ENCODE measurements at places on chromosomes 2 and 18.

DNA sequence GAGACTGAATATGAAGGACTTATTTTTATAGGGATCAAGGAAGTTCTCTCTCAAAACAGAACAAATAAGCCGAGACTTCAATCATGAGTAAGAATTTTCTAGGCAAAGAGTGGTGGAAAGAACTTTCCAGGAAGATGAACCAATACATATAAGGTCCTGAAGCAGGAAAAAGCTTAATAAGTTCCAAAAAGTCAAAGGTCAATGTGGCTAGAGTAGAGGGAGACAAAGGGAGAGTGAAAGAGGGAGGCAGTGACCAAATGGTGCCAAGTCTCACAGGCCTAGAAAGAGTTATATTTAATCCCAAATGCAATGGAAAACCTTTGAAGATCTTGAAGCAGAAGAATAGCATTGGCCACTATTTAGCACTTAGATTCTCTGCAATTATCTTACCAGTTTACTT is 56.0 kb downstream of the PDE11A start:
- no peak overlapping the region for H3K27ac ChIP-seq
- H3K36me3 ChIP-seq: no peaks in the 10 kb centered on the region
- H3K27me3 ChIP-seq: no peaks in the 10 kb centered on the region
- H3K4me3 ChIP-seq: no peak overlapping the region

GRCh38 chr2:10339647-10340592 is 37.2 kb downstream of the HPCAL1 start:
- H3K4me1 ChIP-seq: peaks cover 4% of the 10 kb centered on the region
- no peaks in the 10 kb centered on the region for H3K36me3 ChIP-seq
- no peak for DNase-seq
- no peak overlapping the region for H3K27ac ChIP-seq

DNA sequence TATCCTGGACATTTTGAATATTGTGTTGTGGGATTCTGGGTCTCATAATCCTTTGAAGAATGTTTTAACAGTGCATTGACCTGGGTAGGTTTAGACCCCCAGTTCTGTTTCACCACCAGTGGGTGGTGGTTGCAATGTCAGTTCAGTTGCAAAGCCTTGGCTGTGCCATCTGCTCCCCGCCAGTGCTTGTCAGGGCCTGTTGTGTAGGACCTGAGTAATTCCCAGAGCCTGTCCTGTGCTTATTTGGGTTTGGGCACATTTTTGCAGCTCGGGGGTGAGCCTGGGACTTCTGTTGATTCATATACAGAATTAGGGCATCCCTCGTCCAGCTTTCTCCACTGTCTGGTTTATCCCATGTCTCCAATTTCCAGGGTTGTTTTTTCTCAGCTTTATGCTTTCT is 24.8 kb downstream of the ATP9B start:
- no peaks in the 10 kb centered on the region for H3K27me3 ChIP-seq
- H3K4me1 ChIP-seq: no peaks in the 10 kb centered on the region
- no peak overlapping the region for H3K27ac ChIP-seq
- no peaks in the 10 kb centered on the region for H3K36me3 ChIP-seq

DNA sequence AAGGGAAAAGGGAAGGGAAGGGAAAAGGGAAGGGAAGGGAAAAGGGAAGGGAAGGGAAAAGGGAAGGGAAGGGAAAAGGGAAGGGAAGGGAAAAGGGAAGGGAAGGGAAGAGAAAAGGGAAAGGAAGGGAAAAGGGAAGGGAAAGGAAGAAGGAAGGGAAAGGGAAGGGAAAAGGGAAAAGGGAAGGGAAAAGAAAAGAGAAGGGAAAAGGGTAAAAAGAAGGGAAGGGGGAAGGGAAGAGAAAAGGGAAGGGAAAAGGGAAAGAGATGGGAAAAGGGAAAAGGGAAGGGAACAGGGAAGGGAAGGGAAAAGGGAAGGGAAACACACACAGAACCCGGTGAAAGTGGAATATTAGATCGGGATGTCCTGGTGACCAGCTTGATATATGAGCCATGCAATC is 40.8 kb downstream of the EIPR1 start:
- no peaks in the 10 kb centered on the region for H3K27me3 ChIP-seq
- H3K4me3 ChIP-seq: no peak overlapping the region
- no peak overlapping the region for H3K27ac ChIP-seq
- DNase-seq: no peak
- H3K4me1 ChIP-seq: no peaks in the 10 kb centered on the region

- no peak for DNase-seq
- no peak overlapping the region for H3K27ac ChIP-seq
- no peak overlapping the region for H3K4me3 ChIP-seq
- no peaks in the 10 kb centered on the region for H3K36me3 ChIP-seq
- H3K4me1 ChIP-seq: peaks cover 40% of the 10 kb centered on the region
- no peaks in the 10 kb centered on the region for H3K27me3 ChIP-seq
Measured at GRCh38 chr2:120770176-120770575, 34.5 kb downstream of the GLI2 start.

DNA sequence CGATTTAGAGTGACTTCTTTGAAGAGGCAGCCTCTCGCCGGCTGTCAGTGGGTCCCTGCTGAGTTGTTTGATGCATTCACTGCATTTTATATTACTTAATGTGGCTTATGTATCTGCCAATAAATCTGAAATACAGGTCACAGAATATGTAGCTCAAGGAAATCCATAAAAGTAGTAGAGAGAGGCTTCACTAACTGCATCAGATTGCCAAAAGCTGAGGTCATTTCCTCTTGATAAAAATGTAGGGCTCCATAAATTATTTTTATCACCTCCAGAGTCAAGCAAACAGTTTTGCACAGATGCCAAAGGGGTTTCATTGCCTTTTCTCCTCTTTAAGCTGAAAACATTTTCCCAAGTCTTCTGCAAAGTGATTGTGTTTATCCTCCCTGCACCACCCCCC is 36.5 kb upstream of the CCDC93 start:
- no peak overlapping the region for H3K27ac ChIP-seq
- 0 out of 2 replicates have a peak, but pooled peaks cover 2% of the 10 kb centered on the region for H3K4me1 ChIP-seq
- DNase-seq: no peak

- H3K4me1 ChIP-seq: no peaks in the 10 kb centered on the region
- no peak overlapping the region for H3K4me3 ChIP-seq
- no peaks in the 10 kb centered on the region for H3K36me3 ChIP-seq
Measured at GRCh38 chr2:99680946-99681345, 191.1 kb upstream of the REV1 start.

GRCh38 chr2:236342951-236343350 is 78.7 kb upstream of the ASB18 start:
- no peaks in the 10 kb centered on the region for H3K36me3 ChIP-seq
- no peak overlapping the region for H3K27ac ChIP-seq
- H3K27me3 ChIP-seq: no peaks in the 10 kb centered on the region
- no peak for DNase-seq
- H3K4me3 ChIP-seq: no peak overlapping the region

GRCh38 chr2:22217881-22218280 is 1094.1 kb downstream of the TDRD15 start:
- H3K27ac ChIP-seq: no peak overlapping the region
- H3K27me3 ChIP-seq: no peaks in the 10 kb centered on the region

DNA sequence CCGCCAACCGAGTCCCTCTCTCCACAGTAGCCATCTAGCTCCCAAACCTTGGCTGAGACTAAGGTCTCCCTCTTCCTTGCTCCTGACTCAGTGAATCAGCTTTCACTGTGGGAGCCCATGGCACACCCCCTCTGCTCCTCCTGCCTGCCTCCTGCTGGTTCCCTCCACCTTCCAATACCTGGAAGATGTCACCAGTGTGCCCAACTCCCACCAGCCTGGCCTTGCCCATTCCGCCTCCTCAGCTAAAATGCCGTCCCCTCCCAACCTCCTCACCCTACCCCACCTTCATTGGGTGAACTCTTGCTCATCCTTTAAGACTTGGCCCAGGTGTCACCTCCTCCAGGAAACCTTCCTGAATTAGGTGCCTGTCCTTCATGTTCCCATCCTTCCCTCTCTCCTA is 129.9 kb upstream of the SMAD2 start:
- no peaks in the 10 kb centered on the region for H3K36me3 ChIP-seq
- DNase-seq: no peak
- no peaks in the 10 kb centered on the region for H3K4me1 ChIP-seq
- H3K27me3 ChIP-seq: no peaks in the 10 kb centered on the region

DNA sequence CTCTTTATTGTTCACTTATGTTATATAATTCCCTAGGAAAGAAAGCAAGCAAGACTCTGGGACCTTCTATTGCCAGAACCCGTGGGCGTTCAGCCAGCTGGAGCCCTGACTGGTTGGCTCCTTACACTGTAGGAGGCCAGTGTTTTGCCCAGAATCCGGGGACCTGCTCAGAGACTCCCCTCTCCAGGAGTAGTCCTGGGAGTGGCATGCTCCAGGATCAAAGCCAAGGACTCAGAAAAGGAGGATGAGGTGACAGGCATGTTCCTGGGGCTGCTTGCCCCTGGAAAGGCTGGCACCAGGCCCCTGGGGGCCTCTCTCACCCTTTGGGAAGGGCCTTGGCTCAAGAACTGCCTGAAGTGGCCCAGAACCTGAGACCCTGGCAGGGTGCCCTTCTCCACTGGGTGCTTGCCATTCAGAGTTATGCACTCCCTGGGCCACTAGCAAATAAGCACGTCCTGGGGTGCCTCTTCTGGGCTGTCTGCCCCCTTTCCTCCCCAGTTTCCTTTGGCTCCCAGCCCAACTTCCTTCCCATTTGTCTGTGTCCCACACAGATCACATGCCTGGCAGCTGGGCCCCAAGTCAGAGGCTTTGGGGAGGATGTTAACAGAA is 19.6 kb upstream of the KIF3C start:
- peak; percentile 49 for DNase-seq
- H3K4me3 ChIP-seq: no peak overlapping the region
- H3K36me3 ChIP-seq: no peaks in the 10 kb centered on the region
- no peaks in the 10 kb centered on the region for H3K27me3 ChIP-seq
- no peak overlapping the region for H3K27ac ChIP-seq

DNA sequence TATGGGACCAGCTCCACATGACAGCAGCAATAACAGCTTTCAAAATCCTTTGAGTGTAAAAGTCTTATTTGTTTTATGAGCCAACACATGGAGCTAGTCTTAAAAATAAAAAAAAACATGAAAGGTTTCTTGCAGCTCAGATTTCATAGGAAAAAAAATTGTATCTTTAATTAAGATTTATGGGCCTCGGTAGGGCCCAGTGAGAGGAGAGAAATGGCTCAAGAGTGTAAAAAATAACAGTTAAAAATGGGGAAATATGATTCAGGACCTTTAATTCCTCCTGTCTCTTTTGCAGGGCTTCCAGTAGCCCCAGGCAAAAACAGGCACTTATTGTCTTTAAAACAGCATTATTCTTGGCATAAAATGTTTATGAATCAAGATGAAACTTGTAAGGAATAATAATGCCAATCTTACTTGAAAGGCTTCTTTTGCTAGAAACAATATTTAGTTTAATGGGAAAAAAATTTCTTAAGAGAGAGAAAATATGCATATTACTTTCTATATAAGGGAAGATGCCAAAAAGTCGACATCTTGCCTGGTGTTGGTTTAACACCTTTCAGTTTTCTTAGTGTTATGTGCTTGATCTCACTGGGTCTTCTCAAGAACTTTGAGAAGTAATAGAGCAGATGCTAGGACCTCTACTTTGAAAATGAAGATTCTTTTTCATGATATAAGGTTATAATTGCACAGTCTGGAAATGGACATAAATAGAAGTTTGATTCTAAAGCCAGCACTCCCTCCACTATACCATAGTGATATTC is 71.3 kb upstream of the SETBP1 start:
- no peaks in the 10 kb centered on the region for H3K27me3 ChIP-seq
- no peak overlapping the region for H3K27ac ChIP-seq
- no peaks in the 10 kb centered on the region for H3K4me1 ChIP-seq

- no peak overlapping the region for H3K4me3 ChIP-seq
- no peaks in the 10 kb centered on the region for H3K36me3 ChIP-seq
- H3K27me3 ChIP-seq: no peaks in the 10 kb centered on the region
- no peak for DNase-seq
- 0 out of 2 replicates have a peak, but pooled peaks cover 4% of the 10 kb centered on the region for H3K4me1 ChIP-seq
Measured at GRCh38 chr2:171134624-171135230, 26.0 kb downstream of the TLK1 start.

All from SJCRH30 (cell line).